ENCODE measurements at places on chromosomes 2 and 18.

DNA sequence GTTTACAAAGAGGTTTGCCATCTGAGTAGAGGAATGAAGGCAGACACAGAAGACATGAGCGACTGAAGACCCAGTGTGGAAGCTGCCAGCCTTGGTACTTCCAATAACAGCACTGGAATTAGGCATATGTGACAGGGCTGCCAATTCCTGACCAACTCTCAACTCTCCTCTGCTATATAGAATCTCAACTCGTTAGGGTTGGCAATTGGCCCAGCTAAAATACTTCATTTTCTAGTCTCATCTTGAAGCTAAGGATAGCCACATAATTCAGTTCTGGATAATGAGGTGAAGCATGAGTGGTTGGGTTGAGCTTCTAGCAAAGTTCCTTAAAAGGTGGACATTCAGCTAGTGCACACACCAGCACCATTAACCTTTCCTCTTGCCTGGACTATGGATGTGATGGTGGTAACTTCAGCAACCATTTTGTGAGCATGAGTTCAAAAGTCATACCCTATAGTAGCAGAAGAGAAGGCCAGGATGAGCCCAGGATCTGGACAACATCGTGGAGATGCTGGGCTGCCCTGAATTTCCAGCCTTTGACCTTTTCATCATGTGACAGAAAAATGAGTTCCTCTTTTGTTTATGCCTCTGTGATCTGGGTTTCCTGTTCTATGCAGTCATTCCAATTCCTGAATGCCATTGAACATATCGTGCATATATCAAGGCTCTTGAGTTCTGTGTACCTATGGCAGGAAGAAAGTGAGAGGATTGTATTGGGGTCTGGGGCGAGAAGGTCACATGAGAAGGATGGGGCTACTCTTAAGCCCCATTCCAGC, 68.1 kb upstream of the HAAO start:
- no peak for DNase-seq

DNA sequence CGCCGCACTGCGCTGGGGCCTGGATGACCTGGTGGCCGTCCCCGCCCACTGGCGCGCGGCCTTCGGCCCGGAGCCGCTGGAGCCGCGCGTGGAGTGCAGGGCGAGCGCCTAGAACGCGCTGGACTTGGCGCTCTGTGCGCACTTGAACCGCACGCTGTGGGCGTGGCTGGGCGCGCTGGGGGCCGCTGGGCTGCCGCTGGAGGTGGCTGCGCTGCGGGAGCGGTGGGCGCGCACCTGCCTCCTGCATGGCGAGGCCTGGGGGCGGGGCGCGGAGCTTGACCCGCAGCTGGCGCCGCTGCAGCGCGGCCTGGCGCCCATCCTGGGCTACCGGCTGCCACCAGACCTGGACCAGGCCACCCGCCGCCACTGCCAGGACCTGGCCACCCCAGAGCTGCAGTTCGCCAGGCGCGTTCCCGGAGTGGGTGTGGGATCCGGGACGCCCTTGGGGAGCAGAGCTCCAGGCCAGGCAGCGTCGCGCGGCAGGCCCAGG, 9.9 kb downstream of the AQP12B start:
- DNase-seq = no peak

- no peak for DNase-seq
Observed at GRCh38 chr18:7561909-7562460, 5.1 kb upstream of the PTPRM start.

GRCh38 chr2:235229236-235229635, 264.6 kb upstream of the AGAP1 start:
- no peak for DNase-seq

DNA sequence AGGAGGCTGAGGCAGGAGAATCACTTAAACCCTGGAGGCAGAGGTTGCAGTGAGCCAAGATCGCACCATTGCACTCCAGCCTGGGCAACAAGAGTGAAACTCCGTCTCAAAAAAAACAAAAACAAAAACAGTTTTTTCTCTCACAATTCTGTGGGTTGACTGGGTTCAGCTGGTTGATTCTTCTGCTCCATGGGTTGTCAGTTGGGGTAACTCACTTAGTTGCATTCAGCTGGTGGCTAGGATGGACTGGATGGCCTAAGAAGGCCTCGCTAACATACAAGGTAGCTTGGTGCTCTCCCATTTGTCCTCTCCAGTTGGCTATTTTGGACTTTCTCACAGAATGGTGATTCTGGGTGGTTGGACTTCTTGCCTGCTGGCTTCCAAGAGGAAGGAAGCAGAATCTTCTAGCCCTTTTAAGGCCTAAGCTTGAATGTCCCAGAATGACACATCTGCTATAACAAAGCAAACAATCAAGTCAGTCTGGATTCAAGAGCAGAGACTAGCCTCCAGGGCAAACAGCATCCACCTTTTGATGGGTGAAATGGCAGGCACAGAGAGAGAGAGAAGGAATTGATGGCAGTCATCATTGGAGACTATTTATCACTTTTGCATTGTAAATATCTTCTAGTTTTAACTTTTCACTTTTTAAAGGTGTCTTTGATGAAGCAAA, 17.9 kb downstream of the LAMA3 start:
- DNase-seq = no peak

DNA sequence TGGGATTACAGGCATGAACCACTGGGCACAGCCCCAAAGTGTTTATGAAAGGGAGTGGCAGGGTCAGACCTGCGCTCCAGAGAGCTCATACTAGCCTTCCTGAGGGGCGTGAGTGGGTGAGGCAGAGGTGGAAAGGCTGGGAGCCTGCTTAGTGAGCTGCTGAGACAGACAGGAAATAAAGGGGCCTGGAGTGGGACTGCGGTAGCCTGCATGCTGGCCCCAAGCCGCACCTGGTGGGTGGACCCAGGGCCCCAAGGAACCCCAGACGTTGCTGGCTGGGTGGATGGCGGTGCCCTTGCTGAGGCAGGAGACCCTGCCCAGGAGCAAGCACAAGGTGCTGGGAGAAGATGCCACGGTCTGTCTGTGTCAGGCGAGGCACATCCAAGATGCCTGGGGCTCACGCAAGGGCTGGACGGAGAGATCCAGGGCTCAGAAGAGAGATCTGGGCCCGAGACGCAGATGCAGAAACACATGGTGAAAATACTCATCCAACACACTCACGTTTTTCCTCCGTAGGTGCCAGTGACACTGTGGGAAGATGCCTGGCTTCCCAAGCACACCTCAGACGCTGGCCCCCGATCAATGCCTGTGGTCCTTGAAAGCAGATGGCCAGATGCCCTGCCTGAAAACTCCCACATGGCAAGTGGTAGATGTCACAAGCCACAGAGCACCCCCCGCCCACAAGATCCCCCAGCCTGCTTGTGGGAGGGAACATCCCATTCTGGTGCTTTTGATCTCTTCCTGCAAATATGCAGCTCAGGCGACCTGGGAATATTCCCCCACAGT, 151.1 kb downstream of the GLI2 start:
- no peak for DNase-seq

Measured in gastrocnemius medialis (tissue), 4 donors.